ENCODE measurements at places on chromosomes 12 and 14.

DNA sequence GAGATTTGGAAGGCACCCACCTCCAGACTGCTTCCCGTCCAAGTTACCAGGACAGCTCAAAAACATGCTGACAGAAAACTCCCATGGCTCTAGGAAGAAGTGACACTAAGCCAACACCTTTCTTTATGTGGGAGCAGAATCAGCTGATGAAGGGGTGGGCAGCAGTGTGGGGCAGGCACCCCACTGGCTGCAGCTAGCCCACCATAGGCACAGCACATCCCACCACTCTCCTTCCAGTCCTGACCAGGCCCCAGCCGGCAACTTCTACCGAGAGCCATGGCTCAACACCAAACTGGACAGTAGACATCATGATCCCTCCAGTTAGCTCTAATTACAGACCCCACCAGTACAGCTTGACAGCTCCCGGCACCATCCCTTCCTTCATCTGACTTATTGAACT, 45.0 kb downstream of the SH2B3 start:
- DNase-seq: no peak

GRCh38 chr12:122672515-122672914, 30.6 kb downstream of the HCAR2 start:
- DNase-seq: no peak

DNA sequence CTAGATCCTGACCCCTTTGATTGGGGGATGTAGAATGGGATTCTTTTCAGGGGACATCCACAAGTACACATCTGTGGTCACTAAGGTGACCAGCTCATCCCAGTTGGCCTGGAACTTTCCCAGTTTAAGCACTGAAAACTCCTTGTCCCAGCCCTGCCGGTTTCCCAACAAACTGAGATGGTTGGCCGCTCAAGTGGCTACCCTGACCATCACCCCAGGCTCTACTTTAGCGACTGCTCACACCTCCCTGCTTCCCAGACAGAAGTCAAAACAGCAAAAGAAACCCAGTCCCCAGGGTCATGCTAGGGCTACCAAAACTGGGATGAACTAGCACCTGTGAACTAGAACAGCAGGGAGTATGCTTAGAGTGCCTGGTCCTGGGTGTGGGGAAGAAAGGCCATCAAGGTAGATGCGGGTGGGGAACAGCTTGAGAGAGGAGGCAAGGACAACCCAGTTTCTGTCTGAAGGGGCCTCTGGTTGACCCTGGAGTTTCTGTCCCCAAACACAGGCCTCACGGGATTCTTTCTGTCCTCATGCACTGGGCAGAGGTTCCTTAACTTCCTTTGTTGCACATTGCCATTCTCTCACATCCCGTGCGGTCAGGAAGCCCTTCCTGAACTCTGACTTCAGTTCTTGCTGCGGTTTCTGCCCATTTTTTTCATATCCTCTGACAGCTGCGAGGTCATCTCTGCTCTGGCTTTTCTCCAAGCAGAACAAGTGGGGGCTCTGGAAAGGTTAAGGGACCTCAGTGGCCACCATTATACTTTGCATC, 1.6 kb downstream of the LTB4R start:
- no peak for DNase-seq

DNA sequence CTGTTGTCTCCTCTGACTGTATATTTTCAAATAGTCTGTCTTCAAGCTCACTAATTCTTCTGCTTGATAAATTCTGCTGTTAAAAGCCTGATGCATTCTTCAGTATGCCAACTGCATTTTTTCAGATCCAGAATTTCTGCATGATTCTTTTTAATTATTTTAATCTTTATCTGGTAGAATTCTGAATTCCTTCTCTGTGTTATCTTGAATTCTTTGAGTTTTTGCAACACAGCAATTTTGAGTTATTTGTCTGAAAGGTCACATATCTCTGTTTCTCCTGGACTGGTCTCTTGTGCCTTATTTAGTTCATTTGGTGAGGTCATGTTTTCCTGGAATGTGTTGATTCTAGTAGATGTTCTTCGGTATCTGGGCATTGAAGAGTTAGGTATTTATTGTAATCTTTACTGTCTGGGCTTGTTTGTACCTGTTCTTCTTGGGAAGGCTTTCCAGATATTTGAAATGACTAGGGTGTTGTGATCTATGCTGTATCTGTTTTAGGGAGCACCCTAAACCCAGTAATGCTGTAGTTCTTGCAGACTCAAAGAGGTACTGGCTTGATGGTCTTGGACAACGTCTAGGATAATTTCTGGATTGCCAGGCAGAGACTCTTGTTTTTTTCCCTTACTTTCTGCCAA, 193.8 kb upstream of the NPAS3 start:
- no peak for DNase-seq

DNA sequence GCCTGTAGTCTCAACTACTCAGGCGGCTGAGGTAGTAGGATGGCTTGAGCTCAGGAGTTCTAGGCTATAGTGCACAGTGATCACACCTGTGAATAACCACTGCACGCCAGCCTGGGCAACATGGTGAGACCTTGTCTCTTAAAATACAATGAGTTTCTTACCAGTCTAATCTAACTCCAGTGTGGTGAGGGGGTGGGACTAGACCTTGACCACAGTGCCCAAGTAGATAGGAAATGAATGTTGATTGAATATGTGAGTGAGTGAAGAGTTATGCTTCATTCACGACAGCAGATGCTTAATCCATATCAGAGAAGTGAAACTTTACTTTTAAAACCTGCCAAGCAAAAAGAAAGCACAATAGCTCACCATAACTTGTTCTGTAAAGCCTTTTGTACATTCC, 11.2 kb upstream of the AK7 start:
- no peak for DNase-seq

DNA sequence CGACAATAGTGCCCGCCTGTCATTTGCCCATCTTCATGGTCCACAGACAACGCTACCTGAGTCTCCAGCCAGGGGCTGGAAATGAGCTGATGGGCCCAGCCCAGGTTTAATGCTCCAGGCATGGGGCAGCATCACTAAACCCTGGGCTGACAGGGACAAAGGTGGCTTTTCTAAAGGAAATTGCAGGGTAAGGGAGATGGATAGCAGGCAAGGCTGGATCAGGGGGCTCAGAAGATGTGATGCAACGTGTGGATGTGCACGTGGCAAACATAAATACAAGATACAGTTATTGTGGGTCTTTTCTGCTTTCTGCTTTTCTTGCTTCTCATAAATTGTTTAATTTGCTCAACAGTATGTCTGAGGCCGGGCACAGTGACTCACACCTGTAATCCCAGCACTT, 3.7 kb upstream of the MMP17 start:
- no peak for DNase-seq

GRCh38 chr12:12804432-12804886, 8.7 kb upstream of the DDX47 start:
- DNase-seq: no peak

GRCh38 chr12:55930771-55931316, at the start of gene DGKA:
DGKA (plus strand) TSS chr12:55931162; CDS start chr12:55936504, 5,342 bp downstream.
- peak; percentile 58 for DNase-seq

GRCh38 chr14:64610049-64610746, 60.4 kb downstream of the PPP1R36 start:
- DNase-seq: no peak

DNA sequence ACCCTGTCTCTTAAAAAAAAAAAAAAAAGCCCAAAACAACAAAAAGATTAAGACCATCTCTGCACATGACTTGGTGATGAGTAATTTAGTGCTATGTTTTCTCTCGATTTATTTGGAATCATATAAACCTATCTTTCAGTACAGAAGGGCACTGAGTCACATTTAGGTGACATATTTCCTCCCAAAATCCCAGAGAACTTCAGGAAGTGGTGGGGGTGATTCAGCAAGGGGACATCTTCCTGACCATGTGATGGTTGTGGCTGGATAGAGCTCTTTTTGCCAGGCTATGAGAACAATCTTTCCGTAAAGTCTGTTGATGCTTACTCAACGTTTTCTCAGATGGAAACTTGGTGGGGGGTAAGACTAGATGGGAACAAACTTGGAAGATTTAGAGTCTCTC, 50.0 kb downstream of the PPFIBP1 start:
- no peak for DNase-seq

DNA sequence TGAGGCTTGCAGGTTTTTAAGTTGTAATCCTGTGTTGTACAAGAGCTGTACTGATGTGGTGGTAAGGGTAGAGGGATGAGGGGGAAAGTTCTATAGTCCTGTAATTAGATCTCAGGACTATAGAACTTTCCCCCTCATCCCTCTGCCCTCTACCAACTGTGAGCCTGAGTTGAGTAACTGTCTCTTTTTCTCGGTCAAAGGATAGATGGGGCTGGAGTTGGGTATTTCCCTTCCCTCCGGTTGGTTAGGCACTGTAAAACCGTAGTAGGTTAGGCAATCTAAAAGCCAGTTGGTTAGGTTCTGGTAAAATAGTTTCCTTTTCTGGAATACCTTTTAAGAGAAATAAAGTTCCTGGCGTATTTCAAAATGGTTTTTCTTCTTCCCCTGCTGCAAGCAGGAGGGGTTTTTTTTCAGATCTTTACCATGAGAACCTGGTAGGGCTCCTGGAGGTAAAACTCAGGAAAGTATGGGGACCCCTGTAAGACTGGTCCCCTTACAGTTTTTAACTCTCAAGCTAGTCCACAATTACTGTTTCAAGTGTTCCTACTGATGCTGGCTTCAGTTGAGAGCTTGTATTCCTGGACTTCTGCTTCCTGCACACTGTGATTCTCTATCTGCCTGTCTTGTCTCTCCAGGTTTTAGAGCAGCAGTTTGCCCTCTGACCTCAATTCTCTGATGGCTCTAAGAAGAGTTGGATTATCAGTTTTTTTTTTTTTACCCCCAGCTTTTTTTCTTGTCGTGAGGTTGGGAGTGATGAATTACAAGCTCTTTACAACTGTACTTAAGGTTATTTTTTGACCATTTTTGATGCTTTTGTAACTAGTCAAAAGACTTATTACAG, 58.7 kb downstream of the FUT8 start:
- no peak for DNase-seq

DNA sequence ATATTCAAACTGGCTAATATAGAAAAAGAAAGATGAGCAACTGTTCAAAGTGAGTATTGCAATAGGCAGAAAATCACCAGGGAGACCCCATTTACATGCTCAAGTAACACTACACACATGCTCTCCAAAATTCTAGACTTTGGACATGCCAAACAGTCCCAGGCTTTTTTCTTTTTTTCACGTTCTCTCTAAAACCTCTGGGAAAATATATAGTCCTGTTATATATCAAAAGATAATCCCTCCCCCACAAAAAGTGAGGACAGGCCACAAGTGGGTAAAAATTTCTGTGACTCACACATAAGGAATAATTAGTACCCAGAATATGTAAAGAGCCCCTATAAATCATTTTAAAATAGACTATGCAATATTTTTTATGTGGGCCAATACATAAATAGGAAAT, 55.2 kb downstream of the EFCAB11 start:
- DNase-seq: no peak

GRCh38 chr12:127416796-127417195, 850.2 kb upstream of the TMEM132C start:
- no peak for DNase-seq

DNA sequence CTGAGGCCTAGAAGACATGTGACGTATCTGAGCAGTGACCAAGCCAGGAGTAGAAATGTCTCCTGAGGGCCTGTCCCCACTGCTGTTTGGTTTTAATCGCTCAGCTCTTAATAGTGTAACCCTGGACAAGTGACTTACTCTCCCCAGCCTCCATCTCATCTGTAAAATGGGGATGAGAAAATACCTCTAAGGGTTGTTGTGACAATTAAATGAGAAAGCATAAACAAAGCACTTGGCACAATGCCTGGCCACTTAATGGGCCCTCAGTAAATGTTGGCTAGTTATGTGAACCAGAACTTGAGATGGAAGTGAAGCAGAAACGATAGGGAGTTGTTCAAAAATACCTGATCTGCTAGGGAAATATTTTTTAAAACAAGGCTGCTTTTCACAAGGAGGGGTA, 58.2 kb downstream of the HMGA2 start:
- no peak for DNase-seq

GRCh38 chr14:102523569-102524450, 14.2 kb upstream of the ANKRD9 start:
- no peak for DNase-seq

GRCh38 chr12:76921100-76921471, 42.3 kb upstream of the CSRP2 start:
- DNase-seq: no peak
